Osteocyte (in vitro differentiated cells): ENCODE measurements at places on chromosomes 12 and 14. TPM values are rescaled to one million over a fixed set of nuclear protein-coding genes. Genes with fewer than 3 reads are reported as not detected.

DNA sequence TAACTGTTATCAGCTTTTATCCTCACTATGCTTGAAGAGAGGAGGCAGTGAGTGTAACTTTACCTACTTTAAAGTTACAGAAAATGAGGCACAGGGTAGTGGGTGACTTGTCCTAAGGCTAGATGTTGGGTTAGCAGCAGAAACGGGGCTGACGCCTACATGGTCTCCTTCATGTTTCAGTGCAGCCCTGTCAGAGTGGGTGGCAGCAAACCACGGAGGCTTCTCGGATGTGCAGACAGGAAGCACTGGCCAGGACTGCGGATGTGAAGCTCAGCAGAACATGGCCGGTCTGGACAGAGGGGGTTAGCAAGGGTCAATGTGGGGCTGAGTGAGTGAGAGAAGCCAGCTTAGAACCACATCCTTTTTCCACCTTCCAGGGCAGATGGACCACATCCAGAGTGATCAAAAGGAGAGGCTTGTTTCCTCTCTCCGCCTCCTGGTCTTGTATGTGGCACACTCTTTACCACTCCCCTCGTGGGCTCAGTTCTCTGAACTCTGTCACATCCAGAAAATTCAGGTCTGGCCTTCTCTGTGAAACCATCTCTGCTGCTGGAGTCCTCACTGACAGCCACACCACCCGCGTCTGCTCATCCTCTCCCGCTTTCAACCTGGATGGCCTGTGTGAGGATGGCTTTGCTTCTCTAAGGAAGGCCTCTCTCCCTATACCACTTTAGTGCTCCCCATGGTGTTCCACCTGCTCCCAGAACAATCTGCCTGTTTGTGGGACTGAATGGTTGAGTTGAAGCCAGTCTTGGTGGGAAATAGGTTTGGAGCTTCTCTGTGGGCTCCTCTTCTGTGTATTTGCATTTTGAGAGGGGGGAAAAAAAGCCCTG lies 14.1 kb downstream of the SUSD6 start:
- H3K27me3 ChIP-seq, result no peaks in the 10 kb centered on the region
- H3K4me3 ChIP-seq, result no peak overlapping the region
- DNase-seq, result no peak
- peaks cover 2% of the 10 kb centered on the region for H3K36me3 ChIP-seq

DNA sequence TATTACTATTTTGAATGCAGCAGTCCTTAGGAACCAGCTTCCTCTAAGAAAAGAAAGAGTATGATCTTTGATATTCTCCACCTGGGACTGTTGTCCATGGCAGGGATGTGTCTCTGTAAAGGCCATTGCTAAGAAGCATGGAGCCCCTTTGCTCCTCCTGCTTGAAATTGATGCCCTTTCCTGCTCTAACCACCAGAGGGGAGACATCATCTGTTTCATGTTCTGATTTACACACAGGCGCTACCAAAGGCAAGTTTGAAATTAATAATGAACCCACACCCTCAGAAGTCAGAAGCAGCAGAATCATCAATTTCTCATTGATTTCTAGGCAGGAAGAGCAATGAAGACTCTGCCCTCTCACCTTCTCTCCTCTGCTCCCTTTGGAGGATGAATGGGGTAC lies 253.8 kb downstream of the RMST start:
- no peaks in the 10 kb centered on the region for H3K36me3 ChIP-seq
- no peak overlapping the region for H3K4me3 ChIP-seq
- H3K4me1 ChIP-seq, result no peaks in the 10 kb centered on the region
- H3K27ac ChIP-seq, result no peak overlapping the region

Gene PSMC6
- total RNA-seq, result 69.4 and 79.8 TPM in 2 replicates

DNA sequence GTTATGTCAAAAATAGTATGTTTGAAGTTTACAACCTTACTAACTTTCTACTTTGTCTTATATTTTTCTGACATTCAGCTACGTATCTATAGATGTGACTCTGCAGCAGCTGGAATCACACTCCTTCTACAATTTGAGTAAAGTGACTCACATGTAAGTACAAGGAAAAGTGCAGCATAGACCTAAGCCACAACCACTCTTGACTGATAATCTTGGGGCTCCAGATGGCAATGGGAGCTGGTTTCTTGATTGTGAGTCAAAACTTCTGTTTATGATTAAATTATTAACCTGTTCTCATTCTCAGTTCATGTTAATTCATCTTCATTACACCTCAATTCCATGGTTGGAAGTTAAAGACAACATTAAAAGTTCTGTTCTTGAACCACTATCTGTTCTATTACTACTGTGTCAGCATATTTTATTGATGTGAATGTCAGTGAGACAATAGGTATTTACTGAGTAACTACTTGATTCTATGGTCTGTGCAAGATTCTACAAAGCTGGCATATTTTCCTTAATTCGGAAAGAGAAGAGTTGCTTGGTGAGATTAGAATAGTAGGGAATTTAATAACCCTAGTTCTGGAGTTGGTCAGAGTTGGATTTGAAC lies 112.9 kb downstream of the TSHR start:
- no peak for DNase-seq
- H3K36me3 ChIP-seq, result no peaks in the 10 kb centered on the region
- no peak overlapping the region for H3K27ac ChIP-seq
- H3K4me1 ChIP-seq, result peaks cover 4% of the 10 kb centered on the region
- H3K27me3 ChIP-seq, result no peaks in the 10 kb centered on the region
- H3K4me3 ChIP-seq, result no peak overlapping the region

GRCh38 chr14:67526181-67526580 lies 6.9 kb upstream of the PLEKHH1 start:
- H3K27ac ChIP-seq, result no peak overlapping the region
- H3K27me3 ChIP-seq, result peaks cover 67% of the 10 kb centered on the region
- DNase-seq, result no peak
- H3K4me3 ChIP-seq, result no peak overlapping the region
- no peaks in the 10 kb centered on the region for H3K36me3 ChIP-seq
- H3K4me1 ChIP-seq, result no peaks in the 10 kb centered on the region

Gene LRRIQ1
- not detected in 2 replicates for total RNA-seq

GRCh38 chr12:115235880-115236279 lies 551.9 kb upstream of the TBX3 start:
- DNase-seq, result no peak
- no peaks in the 10 kb centered on the region for H3K36me3 ChIP-seq
- no peaks in the 10 kb centered on the region for H3K4me1 ChIP-seq
- H3K4me3 ChIP-seq, result no peak overlapping the region
- peaks cover under 1% of the 10 kb centered on the region for H3K27me3 ChIP-seq

Gene PDE3A
- total RNA-seq, result 27.8 TPM in 2 replicates

- H3K36me3 ChIP-seq, result no peaks in the 10 kb centered on the region
- H3K4me1 ChIP-seq, result peaks cover 19% of the 10 kb centered on the region
- H3K4me3 ChIP-seq, result no peak overlapping the region
Measured at GRCh38 chr12:28024231-28024995, 51.9 kb upstream of the PTHLH start.

DNA sequence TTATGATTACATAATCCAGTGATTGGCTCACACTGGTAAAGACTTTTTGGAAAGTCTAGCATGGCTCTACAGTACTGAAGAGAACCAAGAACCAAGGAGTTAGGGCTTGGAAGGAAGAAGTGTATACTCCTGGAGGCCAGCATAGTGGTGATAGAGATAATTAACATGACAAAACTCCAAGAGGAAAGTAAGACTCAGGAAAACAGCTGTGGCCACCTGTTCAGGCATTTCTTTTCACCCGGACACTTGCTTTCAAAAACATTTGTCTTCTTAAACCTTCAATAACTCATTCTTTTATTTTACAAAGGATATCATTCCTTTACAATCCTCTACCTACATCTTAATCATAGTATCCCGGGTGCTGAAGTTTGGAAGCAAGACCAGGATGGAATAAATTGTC lies 50.9 kb downstream of the KLHL28 start:
- no peak overlapping the region for H3K27ac ChIP-seq
- H3K36me3 ChIP-seq, result peaks cover 1% of the 10 kb centered on the region
- no peaks in the 10 kb centered on the region for H3K4me1 ChIP-seq
- no peak overlapping the region for H3K4me3 ChIP-seq
- H3K27me3 ChIP-seq, result no peaks in the 10 kb centered on the region

DNA sequence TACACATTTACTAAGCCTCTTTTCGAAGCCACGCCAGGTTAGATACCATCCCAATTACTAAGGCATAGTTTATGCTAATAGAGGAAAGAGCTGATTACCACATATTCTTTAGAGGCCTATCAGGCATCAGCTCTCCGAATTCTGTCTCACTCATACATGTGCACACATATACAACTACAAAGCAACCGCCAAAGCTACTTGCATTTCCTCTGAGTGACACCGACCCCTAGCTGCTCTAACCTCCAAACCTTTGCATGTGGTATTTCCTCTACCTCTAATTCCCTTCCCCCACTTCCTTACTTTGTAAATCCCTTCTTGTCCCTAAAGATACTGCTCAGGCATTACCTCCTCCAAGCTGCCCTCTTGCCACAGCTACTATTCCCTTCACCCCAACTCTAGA lies 107.2 kb downstream of the DUSP6 start:
- no peak overlapping the region for H3K4me3 ChIP-seq
- H3K4me1 ChIP-seq, result peaks cover 4% of the 10 kb centered on the region
- H3K27me3 ChIP-seq, result no peaks in the 10 kb centered on the region
- no peak overlapping the region for H3K27ac ChIP-seq
- no peaks in the 10 kb centered on the region for H3K36me3 ChIP-seq

Gene FBLN5
- 98.7 and 101 TPM in 2 replicates for total RNA-seq

DNA sequence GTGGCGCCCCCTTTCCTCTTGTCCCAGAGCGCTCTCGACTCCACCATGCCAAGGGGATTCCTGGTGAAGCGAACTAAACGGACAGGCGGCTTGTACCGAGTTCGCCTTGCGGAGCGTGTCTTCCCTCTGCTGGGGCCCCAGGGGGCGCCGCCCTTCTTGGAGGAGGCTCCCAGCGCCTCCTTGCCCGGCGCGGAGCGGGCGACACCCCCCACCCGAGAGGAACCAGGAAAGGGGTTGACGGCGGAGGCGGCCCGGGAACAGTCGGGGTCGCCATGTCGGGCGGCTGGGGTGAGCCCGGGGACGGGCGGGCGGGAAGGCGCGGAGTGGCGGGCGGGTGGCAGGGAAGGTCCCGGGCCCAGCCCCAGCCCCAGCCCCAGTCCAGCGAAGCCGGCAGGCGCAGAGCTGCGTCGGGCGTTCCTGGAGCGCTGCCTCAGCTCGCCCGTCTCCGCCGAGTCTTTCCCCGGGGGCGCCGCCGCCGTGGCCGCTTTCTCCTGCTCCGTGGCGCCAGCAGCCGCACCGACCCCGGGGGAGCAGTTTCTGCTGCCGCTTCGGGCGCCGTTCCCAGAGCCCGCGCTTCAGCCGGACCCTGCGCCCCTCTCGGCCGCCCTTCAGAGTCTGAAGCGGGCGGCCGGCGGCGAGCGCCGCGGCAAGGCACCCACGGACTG lies 376 bp downstream of the INSM2 start:
- DNase-seq, result no peak
- H3K27me3 ChIP-seq, result peaks cover 56% of the 10 kb centered on the region
- H3K36me3 ChIP-seq, result peaks cover 4% of the 10 kb centered on the region
- H3K27ac ChIP-seq, result no peak overlapping the region
- H3K4me1 ChIP-seq, result peaks cover 10% of the 10 kb centered on the region

Gene EIF4B
- 516 and 555 TPM in 2 replicates for total RNA-seq

GRCh38 chr12:63228853-63229252 lies 77.9 kb upstream of the AVPR1A start:
- H3K36me3 ChIP-seq, result no peaks in the 10 kb centered on the region
- DNase-seq, result no peak
- H3K27ac ChIP-seq, result no peak overlapping the region
- H3K27me3 ChIP-seq, result peaks cover 12% of the 10 kb centered on the region
- no peak overlapping the region for H3K4me3 ChIP-seq
- no peaks in the 10 kb centered on the region for H3K4me1 ChIP-seq

Gene ERP29
- total RNA-seq, result 133 and 139 TPM in 2 replicates

Gene GNG2
- 3.9 and 4.1 TPM in 2 replicates for total RNA-seq

GRCh38 chr12:59736786-59737185 lies 141.0 kb downstream of the SLC16A7 start:
- no peaks in the 10 kb centered on the region for H3K27me3 ChIP-seq
- no peak for DNase-seq
- peaks cover 1% of the 10 kb centered on the region for H3K36me3 ChIP-seq
- peaks cover 27% of the 10 kb centered on the region for H3K4me1 ChIP-seq

DNA sequence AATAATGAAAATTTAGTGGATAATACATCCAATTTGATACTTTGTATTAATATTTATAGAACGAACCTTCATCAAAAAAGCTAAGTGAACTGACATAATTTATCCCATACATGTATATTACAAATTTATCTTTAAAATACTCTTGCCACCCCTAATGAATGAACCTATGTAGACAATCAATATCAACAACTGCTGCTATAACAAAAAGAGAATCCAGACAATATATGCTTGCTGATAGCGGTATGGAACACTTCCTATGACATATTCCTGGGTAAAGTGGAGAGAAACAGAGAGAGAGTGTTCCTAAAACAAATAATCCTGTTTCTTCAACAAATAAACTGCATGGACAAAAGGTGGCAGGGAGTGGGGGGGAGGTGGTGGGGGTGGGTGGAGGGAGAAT lies 31.3 kb downstream of the TM7SF3 start:
- H3K4me1 ChIP-seq, result no peaks in the 10 kb centered on the region
- H3K27ac ChIP-seq, result no peak overlapping the region
- no peak for DNase-seq
- H3K36me3 ChIP-seq, result peaks cover 40% of the 10 kb centered on the region
- H3K4me3 ChIP-seq, result no peak overlapping the region
- H3K27me3 ChIP-seq, result no peaks in the 10 kb centered on the region

Gene ASIC1
- 2.1 and 3.0 TPM in 2 replicates for total RNA-seq

- H3K4me1 ChIP-seq, result peaks cover 38% of the 10 kb centered on the region
- H3K27ac ChIP-seq, result peak overlapping the region; percentile 71
- H3K27me3 ChIP-seq, result no peaks in the 10 kb centered on the region
- H3K36me3 ChIP-seq, result no peaks in the 10 kb centered on the region
Measured at GRCh38 chr12:47776471-47777143, 3.6 kb downstream of the SLC48A1 start.
